ENCODE measurements at places on chromosomes 6 and 20.

DNA sequence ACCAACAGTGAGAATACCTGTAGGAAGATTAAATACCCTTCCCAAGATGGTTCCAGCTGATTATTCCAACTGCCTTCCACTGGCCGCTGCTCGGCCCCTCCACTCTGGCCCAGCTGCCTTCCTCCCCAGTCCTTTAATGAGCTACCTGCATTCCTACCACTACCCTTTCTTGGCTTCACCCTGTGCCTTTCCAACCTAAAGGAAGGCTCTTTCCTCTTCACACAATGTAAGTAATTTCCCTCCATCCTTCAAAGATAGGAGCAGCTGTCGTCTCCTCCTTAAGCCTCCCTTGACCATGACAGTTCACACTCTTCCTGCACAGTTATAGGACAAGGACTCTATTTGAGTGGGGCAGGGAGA is 16.2 kb upstream of the SNX9 start:
- DNase-seq, result no peak

GRCh38 chr20:32962053-32962452 is 42.2 kb downstream of the SUN5 start:
- DNase-seq, result no peak

DNA sequence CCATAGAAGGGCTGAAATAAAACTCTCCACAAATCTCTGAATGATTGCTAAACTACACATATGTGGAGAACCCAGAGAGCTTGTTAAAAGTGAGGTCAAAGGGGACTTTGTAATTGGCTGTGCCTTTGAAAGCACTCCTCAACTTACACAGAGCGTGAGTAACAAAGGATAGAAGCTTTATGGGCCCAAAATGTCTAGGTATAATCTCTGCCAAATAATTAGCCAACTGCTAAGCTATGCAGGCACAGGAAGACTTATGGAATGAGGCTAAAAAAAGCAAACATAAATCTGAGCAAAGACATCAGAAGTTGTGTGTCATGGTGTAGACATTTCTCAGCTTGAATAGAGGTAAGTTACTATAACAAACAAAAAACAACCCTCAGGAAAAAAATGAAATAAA is 23.3 kb upstream of the UST start:
- no peak for DNase-seq

DNA sequence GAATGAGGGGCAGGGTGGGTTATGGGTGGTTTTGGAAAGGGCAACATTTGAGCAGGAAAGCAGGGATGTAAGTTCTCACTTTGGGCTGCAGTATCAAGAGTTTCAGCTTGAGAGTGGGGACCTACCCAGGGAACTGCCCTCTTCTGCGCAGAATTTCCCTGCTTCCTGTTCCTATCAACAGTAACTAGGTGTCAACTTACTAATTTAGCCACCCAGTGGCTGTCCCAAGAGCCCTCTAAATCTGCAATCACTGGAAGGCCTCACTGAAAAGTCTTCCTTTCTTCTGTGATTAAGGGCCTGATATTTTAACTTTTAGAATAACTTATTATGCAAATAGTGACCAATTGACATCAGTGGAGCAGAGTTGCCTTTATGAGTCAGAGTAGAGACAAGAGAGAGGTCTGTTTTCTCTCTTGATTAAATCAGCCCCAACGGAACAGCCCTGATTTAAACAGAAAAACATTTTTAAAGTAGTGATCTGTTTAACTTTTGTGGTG is 118.2 kb upstream of the RIPOR2 start:
- DNase-seq, result no peak

GRCh38 chr6:8315154-8315553 is 120.2 kb downstream of the SLC35B3 start:
- DNase-seq, result no peak

DNA sequence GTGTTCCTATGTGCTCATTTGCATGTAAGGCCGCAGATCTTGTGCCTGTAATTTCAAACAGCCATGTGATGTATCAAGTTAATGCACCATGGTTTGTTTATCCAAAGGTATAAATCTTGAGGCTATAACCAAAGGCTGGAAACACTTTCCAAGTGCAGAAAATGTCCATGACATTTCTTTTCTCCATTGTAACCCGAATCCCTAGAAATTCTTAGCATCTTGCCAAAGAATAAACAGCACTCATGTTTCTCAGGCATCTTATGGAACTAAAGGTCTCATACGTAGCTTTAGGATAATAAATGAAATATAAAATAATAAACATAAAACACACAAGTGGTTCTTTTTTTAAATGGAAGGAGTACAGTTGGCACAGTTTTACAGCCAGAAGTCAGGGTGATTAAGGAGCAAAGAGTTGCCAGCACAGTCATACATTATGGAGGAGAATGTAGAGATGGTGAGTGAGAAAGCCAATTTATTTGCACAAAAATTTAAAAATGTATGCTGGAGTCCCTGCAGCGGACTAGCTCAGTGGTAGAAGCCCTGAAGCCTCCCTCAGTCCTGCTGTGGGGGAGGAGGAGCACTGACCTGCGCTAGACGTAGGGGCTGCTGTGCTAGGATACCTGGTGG is 18.0 kb downstream of the CDH26 start:
- no peak for DNase-seq

GRCh38 chr6:20334962-20335361 is 66.7 kb upstream of the E2F3 start:
- DNase-seq, result no peak

DNA sequence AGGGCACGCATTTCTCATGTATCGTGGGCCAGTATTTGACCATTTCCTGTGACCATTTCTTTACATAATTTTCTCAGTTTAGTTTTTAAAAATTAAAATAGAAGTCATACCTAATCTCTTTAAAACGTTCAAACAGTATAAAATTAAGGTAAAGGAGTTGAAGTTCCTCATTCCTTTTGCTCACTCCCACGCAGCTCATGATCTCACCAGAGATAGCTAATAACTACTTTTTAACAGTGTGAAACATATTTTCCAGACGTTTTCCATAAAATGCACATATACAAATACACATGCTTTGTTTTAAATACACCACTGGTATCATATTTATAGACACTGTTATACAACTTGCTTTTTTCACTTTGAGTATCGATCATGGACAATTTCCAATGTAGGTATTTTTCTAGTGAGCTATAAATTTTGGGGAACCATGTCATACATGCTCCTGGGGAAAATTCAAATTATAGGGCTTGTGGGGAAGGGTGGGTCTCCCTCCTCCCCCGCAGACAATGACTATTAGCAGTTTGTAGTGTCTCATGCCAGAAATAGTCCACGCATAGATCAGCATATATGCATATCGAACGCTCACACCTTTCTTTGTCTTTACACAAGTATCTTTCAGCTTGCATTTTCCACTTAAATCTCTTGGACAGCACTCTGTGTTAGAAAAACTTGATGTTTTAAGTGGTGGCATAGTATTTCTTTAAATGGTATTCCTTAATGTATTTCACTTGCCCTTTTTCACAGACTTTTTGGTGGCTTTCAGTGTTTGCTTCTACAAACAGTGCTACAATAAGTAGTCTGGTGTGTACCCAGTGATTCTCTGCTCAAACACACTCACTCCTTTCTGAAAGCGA is 145.5 kb upstream of the ZNF217 start:
- no peak for DNase-seq

GRCh38 chr6:143863771-143864170 is 503 bp upstream of the ZC2HC1B start:
- DNase-seq, result no peak

GRCh38 chr6:4879741-4880275 is 103.6 kb downstream of the CDYL start:
- no peak for DNase-seq

Data from stimulated activated CD4-positive, alpha-beta T cell treated with anti-CD3 and anti-CD28 coated beads, Interleukin-12 subunit alpha, Interleukin-12 subunit beta, amount 100 ng/mL, for 4 hours (primary cell).